ENCODE measurements at places on chromosomes 7 and 10.

DNA sequence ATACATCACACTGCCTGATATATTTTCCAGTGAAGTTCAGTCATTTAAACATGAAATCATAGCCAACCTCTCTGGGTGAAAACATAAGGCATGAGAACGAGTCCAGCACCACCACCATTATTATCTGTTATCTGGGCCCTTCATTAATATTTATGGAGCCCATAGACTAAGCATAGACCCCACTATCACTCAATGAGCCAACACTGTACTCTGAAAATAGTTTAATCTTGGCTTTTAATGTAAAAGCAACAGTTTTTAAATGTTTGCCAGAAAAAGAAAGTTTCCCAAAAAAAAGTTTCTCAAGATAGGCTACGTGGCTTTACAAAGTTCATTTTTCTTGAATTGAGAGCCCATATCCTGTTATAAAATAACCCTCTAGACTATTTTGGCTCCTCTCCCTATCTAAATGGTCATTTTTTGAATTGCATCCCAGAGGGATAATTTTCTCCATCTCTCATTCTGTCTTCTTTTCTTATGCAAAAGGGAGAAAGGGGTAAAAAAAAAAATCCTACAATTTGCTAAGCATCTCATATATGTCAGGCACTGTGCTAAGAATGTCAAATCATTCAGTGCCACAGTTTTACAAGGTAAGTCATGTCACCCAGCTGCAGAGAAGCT is 66.1 kb downstream of the FZD1 start:
- no peak for DNase-seq

GRCh38 chr7:111485701-111486380 is 76.5 kb downstream of the IMMP2L start:
- DNase-seq: peak; percentile 64

GRCh38 chr7:2522780-2523433 is 3.3 kb downstream of the LFNG start:
- DNase-seq: peak; percentile 68

- DNase-seq: no peak
Measured at GRCh38 chr7:113283861-113284260, 165.5 kb upstream of the SMIM30 start.

All from NCI-H2171 treated with DMSO at 0.1 percent for 48 hours (cell line).